ENCODE measurements at places on chromosomes 2 and 18.

DNA sequence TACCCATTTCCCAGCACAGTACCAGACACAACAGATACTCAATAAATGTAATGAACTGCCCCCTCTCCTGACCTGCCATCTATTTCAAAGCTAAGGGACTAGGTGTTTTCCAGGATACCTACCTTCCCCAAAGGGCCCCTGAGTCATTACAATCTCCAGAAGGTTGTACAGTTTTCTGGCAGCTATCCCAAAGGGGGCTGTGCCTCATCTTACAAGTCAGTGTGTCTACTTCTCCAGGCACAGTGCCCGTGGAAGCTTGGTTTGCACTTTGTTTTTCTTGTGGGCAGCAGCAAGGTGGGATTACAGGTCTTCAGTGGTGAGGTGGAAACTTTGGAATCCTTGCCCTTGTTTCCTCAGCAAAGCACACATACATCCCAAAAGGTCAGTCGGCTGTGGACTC is 62.8 kb upstream of the CYP26B1 start:
- DNase-seq: no peak

GRCh38 chr2:205054789-205055188 is 509.5 kb downstream of the PARD3B start:
- no peak for DNase-seq

- DNase-seq: no peak
Observed at GRCh38 chr2:18132697-18133096, 254.2 kb downstream of the KCNS3 start.

GRCh38 chr2:67260343-67261277 is 136.5 kb upstream of the ETAA1 start:
- DNase-seq: no peak

GRCh38 chr2:67471681-67472080 is 74.5 kb downstream of the ETAA1 start:
- DNase-seq: no peak

GRCh38 chr2:200443916-200444315 is 66.0 kb downstream of the KCTD18 start:
- DNase-seq: no peak

- no peak for DNase-seq
Observed at GRCh38 chr18:13544953-13545352, 181.4 kb downstream of the FAM210A start.

DNA sequence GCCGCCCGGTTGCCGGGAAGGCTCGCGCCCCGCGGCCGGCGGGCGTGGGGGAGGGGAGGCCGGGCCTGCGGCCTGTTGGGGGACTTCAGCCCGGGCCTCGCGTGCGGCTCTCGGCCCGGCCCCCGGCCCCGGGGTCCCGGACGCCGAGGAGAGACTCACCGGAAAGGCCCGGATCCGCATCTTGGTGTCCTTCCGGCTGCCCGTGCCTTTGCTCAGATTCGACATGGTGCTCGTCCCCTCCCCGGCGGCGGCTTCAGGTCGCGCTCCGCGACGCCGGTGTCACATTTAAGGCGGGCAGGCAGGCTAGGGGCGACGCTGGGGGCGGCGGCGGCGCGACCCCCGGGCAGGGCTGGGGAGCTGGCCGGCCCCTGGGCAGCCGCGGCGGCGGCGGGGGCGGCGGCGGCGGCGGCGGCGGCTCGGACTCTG is 365 bp downstream of the CUL3 start:
- peak; percentile 69 for DNase-seq

DNA sequence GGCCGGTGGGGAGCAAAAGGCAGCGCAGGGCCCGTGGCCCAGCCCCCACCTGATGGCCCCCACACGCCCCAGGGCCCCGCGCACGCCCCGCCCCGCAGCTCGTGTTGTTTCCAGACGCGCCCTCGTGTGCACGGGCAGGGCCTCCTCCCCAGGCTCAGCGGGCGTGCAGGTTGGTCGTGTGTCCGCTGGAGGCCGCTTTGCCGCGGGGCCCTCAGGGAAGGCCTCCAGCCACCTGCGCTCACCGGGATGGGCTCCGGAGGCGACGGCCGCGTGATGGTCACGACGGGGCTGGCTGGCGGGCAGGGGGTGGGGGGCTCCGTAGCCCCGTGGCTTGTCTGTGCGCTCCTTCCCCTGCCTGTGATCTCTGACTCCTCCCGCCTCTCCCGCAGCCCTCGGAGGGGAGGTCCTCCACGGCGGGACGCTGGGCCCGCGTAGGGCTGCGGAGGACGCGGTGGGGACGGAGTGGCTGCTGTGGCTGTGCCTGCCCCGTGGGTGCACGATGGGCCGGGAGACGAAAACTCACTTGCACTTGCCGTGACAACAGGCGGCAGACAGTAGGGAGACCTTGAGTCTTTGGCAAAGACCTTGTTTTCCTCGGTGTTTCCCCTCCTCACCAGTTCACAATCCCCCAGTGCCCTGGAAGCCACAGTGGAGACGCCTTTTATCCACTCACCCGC is 67.1 kb downstream of the RTP5 start:
- DNase-seq: no peak

DNA sequence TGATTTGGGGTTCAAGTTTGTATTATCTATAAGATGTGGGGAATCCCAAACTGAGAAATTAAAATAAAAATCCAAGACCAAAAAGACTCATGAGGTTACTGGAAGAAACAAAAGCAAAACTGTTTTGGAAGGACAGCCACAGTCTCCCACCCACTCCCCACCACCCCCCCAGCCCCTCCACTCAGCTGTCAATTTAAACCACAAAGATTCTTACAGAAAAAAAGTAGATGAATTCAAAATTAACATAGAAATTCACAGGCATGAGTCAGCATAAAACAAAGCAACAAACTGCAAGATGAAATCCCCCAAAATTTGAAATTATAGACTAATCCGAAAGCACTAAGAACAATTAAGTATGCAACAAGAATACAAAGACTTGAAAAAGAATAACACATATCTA is 12.1 kb downstream of the MAP4K3 start:
- no peak for DNase-seq

DNA sequence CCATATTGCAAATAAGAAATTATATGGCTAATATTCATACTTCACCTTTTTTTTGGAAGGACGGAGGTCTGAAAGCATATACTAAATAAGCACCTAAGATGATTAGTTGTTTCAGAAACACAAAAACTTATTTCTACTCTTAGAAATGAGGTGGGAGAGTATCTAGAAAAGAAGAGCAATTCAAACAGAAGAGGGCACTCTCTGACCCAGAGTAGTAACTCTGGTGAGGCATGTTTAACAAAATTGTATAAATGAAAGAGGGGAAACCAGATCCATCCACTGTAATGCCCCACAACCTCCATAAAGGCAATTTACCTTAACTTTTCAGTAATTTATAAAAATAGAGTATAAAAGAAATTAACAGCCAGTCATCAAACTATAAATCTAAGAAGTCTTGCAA is 669.6 kb upstream of the VRK2 start:
- no peak for DNase-seq

- DNase-seq: no peak
Observed at GRCh38 chr2:13542642-13543041, 825.9 kb downstream of the TRIB2 start.

GRCh38 chr2:37919631-37920032 is 5.5 kb upstream of the RMDN2 start:
- no peak for DNase-seq

DNA sequence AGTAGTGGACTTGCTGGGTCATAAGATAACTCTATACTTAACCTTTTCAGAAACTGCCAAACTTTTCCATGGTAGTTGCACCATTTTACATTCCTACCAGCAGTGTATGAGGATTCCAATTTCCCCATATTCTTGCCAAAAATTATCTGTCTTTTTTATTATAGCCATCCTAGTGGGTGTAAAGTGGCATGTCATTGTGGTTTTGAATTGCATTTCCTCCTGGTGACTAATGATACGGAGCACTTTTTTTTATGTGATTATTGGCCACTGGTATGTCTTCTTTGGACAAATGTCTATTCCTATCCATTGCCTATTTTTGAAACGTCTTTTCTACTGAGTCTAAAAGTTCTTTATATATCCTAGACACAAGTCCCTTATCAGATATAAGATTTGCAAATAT is 44.3 kb downstream of the CACNB4 start:
- no peak for DNase-seq

GRCh38 chr2:133109772-133110171 is 439.8 kb upstream of the LYPD1 start:
- DNase-seq: no peak

DNA sequence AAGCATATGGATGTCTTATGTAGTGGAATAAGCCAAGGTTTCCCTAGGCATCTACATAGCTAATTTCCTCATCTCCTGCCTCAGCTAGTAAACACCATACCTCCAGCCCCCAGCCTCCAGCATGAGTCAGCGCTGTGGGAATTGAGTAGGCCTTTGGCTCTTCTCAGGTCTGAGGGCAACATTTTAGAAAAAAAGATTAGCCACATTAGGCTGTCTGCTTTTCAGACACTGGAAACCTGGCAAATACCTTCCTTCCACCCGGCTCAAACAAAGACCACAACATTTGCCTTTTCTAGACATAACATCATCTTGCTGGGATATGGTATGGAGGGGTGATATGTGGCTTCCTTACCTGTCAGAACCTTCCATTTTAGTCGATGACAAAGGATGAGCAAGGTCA is 6.1 kb upstream of the CCDC195 start:
- DNase-seq: no peak

Data from stimulated activated CD4-positive, alpha-beta T cell treated with anti-CD3 and anti-CD28 coated beads, Interleukin-2, amount 100 ng/mL, for 24 hours (primary cell).